Amniotic stem cell (primary cell): ENCODE measurements at places on chromosomes 6 and 20.

DNA sequence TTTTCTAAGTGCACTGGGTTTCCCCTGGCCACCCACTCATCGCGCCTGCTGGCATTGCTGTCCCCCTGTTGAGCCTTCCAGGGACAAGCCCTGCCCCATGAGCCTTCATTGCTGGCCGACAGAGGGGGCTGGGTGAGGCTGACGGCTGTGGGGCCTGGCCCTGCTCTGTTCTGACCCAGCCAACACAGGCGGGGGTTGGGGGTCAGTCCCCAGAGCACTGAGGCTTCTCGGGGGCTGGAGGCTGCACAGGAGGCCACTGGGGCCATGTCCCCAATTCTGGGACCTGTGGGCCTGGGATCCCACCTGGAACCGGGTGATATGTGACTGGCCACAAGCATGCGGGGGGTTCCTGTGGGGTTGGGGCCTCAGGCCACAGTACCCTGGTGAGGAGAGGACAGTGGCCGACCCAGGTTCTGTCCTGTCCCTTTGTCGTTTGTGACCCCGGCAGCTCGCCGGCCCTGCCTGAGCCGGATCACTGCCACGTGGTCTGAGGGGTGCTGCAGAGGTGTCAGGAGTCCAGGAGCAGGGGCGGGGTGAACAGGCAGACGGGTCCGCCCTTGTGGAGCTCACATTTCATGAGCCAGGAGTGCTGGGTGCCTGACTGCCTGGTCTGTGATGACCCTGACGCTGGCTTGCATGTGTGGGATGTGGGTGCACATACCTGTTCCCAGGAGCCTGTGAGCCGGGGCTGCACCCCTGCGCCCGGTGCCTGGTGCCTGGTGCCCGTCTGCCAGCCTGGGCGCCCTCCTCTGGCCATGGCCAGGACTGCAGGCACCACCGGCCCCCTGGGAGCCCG is 2.1 kb upstream of the COL20A1 start:
- DNase-seq = no peak

GRCh38 chr20:33516882-33517281 is 27.0 kb downstream of the CBFA2T2 start:
- no peak for DNase-seq

DNA sequence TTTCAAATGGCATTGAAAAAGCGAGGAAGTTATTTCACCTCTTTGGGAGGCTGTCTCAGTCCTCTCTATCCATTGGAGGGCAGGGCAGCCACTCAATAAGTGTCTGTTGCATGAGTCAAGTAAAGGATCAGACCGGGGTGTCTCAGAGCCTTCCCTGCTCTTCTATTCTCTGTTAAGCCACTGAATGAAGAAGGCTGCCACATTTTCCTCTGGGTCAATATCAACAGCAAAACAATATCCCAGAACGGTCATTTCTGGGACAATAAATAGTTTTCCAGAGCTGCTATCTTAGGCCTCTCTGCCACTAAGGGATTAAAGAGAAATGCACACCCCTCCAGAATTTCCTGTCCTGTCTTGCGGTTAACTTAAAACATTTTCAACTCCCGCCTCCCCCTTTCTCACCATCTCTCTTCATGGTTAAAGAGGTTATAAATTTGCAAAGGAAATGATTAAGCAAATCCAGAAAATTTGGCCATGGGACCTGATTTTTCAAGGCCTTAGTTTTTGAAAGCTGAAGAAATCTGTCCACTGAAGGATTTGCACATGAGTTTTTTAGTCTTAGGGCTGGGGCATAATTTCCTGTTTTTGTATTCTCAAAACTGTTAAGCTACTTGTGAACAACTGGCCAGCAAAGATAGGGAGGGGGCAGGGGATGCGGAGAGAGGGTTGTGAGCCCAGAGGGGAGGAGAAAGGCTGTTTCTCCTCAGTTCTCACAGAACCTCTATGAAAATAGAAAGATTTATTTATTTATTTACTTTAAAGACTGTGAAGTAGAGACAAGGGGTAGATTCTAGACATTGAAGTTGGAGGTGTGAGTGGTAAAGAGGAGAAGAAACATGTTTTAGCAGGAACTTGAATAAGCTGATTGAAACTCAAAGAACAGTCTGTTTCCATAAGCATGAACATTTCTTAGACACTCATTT is 135.7 kb downstream of the BCAS1 start:
- peak; percentile 53 for DNase-seq

GRCh38 chr20:17457588-17458190 is 73.5 kb downstream of the BFSP1 start:
- DNase-seq = no peak

GRCh38 chr6:146123616-146124015 is 94.8 kb downstream of the GRM1 start:
- no peak for DNase-seq

DNA sequence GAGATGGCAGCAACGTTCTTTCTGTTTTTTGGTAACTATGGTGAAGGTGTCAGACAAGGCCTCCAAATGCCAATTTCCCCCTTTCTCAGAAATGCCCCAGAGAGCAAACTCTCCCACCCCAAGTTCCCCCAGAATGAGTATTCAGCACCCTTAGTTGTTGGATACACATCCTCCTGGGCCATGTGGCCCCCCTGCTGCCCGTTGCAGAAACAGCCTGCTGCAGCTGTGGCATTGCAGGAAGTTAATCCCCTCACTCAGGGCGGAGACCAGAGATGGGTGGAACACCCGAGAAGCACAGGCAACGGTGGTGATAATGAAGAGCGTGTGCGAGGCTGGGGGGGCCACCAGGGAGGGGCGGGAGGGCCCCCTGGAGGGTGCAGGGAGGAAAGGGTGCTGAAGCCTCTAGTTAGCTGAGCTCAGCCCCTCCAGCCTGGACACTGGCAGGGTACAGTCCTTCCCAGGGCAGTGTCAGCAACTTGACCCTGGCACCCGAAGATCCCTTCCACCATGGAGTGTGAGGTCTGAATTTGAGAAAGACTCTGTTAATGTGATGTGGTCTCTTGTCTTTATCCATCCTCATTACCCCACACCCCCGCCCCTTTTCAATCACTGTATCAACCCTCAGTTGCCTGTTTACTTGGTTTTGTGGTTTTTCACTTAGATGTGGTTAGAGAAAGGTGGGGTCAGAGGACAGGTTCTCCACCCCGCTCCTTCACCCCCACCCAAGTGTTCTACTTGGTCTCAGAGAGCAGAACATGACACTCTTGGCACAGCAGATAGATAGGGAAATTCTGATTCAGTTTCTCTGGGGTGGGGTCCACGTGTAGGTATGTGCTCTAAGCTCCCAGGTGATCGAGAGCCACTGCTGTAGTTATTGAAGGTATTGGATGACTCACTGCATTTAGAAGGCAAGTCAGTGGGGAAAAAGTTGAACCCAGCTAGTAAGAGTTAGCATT is 208.8 kb upstream of the SUPT3H start:
- DNase-seq = no peak
